ENCODE measurements at places on chromosomes 12 and 14.

DNA sequence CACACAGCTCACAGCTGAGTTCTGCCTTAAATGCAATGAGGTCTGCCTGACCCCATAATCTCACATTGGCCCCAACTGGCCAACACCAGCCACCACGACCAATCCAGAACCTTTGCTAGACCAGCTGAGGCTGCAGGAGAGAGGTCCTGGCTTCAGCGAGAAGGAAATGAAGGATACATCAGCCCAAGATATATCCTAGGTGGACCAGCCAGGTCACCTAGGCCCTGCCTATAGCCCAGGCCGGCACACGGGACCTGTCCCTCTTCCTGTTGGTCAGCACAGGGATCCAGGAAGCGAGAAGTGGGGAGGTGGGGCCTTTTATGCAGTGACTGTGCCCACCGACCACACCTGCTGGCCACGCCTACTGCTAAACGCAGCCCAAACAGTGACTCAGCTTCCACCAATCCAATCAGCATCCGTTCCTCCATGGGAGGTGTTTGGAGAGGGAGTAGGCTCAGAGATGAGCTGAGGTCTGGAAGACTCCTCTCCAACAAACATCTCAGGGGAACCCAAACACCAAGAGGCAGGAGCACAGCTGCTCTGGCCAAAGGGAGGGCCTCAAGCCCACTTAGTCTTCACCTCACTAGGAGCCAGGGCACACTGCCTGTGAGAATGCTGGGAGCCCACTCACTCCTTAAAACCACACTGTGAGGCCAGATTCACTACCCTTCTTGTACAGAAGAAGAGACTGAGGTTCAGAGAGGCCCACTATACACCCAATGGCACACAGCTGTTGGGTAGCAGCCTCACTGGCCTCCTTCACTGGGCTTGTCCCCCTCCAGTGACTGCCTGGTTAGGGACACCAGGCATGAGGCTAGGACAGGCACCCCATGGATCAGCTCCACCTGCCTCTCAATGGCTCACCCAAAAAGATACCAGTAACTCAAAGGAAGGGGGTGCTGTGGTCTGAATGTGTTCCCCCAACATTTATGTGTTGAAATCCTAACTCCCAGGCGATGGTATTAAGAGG, 51.3 kb upstream of the PPP2R5C start:
- DNase-seq, result no peak

GRCh38 chr12:60522684-60523400, 927.0 kb downstream of the SLC16A7 start:
- DNase-seq, result no peak

GRCh38 chr14:61179061-61179690, 102.0 kb downstream of the TMEM30B start:
- DNase-seq, result no peak

DNA sequence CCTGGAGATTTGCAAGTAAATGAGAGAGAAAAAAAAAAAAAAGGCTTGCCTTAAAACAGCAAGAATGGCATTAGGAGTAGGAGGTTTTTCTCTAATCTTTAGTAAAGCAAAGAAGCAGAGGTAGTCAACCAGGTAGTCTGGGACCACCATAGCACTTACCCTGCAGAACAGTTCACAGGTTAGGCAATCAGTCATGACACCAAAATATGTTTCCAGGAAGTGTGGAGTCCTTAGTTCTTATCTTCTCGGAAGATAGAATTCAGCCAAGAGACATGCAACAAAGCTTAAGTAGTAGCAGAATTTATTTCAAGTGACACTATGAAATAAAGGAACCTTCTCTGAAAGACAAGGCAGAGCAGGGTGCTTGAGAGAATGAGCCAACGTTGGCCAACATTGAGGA, 295.8 kb downstream of the IPO8 start:
- no peak for DNase-seq

DNA sequence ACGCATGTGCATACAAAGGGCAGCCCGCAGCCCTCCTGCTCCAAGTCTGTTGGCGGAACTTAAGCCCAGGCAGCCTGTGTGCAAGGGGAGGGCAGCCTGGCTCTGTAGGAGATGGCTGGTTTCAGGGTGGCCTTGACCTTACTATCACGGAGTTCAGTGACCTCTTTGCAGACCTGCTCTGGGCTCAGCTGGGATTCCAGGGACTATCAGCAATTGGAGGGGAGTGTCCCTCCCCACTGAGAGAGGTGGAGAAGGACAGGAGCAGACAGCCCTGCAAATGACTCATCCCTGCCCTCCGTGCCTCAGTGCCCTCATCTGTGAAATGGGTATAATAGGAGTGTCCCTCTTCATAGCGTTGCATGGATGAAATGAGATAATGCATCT, 66.2 kb upstream of the DLK1 start:
- DNase-seq, result no peak

DNA sequence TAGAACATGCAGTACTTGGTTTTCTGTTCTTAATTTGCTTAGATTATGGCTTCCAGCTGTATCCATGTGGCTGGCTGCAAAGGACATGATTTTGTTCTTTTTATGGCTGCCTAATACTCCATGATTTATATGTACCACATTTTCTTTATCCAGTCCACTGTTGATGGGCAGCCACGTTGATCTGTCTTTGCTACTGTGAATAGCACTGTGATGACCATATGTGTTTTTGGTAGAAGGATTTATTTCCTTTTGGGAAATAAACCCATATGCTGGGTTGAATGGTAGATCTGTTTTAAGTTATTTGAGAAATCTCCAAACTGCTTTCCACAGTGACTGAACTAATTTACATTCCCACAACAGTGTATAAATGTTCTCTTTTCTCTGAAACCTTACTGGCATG, 86.2 kb upstream of the FERMT2 start:
- DNase-seq, result no peak

- no peak for DNase-seq
Measured at GRCh38 chr12:7439579-7440505, 4.1 kb downstream of the CD163L1 start.

DNA sequence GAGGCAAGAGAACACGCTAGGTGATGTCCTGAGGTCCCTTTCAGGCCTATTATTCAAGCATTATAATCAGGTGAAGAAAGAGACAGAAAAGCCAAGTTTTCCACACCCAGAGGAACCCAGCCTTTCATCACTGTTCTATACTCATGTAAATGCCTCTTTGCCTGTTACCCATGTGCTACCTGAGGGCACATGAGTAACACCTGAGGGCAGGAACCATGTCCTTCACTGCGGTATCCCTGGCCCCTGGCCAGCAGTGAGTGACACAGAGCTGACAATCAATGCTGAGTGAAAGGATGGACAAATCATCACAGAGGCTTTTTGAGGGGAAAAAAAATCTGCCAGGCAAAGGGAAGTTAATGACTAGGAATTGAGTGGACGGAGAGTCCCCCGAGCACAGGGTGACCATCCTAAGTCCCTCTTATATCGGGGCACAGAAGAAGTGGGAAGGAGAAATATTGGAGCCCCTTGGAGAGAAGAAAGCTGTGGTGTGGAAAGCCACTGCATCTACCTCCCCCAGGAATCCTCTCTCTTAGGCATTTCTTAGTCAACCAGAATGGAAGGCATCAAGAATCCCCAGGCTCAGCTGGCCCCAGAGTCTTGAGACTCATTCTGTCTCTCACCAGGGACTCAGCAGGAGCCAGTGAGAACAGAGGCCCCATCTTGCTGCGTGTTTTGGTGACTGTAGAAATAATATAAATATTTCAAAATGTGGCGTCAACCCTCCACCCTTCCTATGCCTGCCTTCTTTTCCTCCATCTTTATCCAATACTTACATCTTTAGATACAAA, 212.9 kb downstream of the DPF3 start:
- no peak for DNase-seq

GRCh38 chr12:52703878-52704277, 554 bp upstream of the KRT77 start:
- no peak for DNase-seq

DNA sequence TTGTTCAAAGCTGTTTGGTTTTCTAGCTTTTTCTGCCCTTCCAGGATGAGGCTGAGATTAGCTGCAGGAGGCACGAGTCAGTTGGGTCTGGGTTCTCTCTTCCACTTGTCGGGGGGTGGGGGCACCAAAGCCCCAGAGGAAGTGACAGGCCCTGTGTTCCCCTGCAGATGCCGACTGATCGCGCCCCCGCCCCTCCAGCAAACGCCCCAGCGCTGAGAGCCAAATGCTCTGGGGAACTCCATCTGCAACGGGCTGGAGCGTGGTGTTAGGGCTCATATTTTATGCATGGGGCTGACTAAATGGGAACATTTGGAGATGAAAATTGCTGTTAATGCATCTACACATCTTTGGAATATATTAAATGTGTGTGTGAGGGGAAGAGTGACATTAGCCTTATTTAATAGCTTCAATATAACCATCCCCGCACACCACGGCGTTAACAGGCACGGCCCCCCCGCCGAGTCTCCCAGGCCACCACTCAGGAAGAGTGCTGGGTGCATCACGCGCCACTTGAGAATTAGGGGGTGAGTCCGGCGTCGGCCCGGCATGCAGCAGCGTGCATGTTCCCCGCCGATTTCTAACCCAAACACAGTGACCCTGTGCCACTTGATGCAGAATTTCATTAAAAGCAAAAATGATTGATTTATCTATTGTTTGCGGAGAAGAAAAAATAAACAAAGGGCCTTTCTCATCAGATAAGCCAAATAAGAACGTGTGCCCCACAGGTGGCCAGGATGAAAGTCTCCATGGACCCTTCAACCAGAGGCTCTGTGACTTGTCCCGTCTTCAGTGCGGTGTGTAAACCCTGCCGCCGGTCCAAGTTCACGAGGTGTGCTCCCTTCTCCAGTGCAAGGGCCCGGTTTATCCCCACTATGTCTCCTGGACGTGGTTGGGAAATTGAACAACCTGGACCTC, 165.0 kb upstream of the RTL1 start:
- no peak for DNase-seq

DNA sequence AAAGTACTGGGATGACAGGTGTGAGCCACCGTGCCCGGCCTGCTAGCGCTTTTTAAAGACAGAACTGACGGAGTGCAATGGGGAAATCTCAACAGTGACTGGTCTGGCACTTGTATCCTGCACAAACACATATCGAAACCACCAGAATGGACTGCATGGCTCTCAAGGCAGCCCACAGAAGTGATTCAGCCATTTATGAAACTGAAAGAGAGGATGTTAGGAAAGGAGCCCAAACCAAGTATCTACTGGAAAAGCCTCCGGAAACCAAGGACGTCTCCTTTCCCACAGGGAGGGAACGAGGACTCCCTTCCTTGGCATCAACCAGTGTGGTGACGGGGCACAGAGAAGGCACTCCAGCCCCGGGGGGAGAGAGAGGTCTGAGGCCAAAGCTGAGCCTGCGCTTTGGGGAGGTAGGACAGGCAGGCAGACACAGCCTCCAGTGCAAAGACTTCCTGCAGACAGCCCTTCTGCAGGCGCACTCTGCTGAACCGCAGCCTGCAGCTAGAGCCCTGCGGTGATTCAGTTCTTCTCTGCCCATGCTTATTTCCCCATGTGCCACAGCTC, 16.5 kb downstream of the SLC15A4 start:
- DNase-seq, result no peak

- DNase-seq, result peak; percentile 2
Measured at GRCh38 chr12:27780612-27781408, 774 bp upstream of the MANSC4 start.

DNA sequence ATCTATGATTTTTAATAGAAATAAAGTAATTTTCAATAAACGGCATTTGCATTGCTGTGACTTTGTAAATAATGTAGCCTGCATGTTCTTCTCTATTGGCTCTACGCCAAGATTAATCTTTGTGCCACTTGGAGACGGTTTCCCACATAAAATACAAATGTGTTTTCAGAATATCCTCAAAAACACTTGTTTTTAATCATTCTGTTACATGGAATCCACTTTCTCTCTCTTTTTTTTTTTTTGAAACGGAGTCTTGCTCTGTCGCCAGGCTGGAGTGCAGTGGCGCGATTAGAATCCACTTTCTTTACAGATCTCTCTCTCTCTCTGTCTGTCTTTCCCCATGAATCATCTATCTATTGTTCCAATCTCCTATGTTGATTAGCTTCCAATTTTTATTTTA, 22.8 kb upstream of the SSPN start:
- DNase-seq, result no peak

- no peak for DNase-seq
Measured at GRCh38 chr14:69325086-69325485, 65.1 kb downstream of the GALNT16 start.

DNA sequence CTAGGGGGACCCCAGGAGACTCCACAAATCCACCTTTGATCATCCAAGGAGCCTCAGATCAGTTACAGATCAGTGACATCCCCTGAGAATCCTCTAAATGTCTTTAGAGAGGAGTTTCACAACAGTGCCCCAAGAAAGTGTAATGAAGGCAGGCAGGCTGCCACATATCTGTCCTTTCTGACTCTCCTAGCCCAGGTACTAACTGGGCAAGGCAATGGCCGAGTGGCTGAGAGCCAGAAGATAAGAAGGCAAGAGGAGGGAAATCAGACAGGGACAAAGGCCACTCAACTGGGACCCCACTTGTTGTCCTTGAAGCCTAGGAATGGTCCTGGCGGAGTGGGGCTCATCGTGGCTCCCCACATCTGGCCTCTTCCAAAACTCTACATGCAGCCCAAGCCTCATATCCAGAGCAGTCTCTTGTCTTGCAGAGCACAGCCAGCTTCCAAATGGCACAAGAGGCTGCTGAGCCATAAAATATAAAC, 11.6 kb downstream of the ACTN1 start:
- DNase-seq, result no peak

DNA sequence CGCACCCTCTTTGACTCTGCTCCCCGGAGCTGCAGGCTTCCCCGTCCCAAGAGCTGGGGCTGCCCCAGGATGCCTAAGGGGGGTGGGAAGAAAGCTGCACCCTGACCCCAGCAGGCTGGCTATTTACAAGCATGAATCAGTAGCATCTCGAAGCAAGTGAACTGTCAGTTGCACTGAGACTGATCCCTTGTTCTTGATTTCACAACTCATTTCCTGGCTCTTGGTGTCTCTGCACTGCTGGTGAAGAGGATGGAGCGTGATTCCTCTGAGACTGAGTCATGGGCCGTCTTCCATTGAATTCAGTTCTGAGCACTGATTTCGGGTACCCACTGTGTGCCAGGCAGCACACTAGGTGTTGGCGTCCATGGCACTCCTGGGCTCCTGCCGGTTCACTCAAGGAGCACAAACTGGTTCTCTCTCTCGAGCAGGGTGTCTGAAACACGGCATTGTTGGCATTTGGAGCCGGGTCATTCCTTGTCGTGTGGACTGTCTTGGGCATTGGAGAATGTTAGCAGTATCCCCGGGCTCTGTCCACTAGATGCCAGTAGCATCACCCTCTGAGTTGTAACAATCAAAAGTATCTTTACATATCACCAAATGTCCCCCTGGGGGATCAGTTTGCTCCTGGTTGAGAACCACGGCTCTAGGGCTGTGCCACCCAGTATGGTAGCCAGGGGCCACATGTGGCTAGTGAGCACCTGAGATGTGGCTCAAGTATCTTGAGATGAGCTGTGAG, 86.9 kb downstream of the RIN3 start:
- DNase-seq, result no peak

GRCh38 chr12:23640754-23641153, 308.7 kb downstream of the SOX5 start:
- DNase-seq, result peak; percentile 78

DNA sequence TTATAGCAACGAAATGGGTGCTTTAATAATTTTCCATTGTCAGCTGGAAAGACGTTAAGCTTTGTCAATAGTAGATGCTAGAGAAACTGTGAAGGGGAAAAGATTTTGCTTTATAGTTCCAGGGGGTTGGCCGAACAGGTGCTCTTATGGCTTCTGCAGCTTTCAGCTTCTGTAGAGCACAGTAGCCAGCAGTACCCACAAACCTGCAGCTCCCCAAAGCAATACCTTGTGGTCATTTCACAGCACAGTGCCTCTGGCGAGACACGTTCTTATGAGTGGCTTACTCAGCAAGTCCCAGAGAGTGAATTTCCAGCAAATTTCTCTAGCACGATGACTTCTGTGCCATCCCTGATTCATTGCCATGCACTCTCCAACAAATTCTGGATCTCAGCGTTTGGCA, 416.3 kb upstream of the ATP2B1 start:
- DNase-seq, result peak; percentile 40

Data from NCI-H1092 (cell line).